SIG-M5 (cell line): ENCODE measurements at places on chromosomes 7 and 10.

GRCh38 chr10:103467406-103467805, 8.7 kb upstream of the CALHM1 start:
- no peak for DNase-seq

- DNase-seq = no peak
Measured at GRCh38 chr10:1102831-1103230, 46.6 kb downstream of the WDR37 start.

DNA sequence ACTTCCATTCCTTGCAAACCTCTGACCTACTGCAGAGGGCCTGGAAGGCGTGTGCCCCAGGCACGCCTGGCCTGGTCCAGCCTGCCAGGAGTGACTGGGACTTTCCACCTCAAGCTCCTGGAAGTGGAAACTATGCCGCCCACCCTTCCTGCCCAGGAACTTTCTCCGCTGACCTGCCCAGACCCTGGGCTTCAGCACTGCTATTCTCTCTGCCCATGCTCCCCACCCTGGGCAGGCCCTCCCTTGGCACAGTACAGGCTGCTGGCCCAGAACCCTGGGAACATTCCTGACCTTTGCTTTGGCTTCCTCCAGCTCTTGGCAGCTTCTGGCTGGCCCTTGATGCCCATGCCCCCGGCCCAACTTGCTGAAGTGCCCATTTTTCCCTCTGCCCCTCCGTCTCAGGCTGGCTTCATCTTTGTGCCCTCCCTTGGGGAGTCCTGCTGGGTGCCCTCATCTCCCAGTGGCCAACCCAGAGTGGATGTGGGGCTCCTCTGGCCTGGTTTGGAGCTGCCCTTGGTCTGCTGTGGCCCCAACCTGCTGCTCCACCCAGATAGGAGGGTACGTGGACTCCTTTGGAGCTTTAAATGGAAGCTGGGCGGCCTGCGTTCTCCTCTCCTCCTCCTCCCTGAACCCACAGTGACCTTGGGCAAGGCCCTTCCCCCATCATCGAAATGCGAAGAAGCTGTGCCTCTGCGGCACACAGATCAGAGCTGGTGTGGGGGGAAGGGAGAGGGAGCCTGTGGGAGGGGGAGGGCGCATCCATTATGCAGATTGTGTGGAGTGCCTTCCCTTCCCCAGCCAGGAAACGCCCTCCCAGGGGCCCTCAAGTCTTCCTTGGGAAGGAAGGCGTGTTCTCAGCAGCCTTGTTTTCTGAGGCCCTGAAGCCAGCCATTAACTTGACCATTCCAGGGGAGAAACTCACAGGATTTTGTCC, 3.4 kb downstream of the MMRN2 start:
- DNase-seq = no peak

- no peak for DNase-seq
Measured at GRCh38 chr10:113550365-113550764, 2.5 kb upstream of the HABP2 start.

DNA sequence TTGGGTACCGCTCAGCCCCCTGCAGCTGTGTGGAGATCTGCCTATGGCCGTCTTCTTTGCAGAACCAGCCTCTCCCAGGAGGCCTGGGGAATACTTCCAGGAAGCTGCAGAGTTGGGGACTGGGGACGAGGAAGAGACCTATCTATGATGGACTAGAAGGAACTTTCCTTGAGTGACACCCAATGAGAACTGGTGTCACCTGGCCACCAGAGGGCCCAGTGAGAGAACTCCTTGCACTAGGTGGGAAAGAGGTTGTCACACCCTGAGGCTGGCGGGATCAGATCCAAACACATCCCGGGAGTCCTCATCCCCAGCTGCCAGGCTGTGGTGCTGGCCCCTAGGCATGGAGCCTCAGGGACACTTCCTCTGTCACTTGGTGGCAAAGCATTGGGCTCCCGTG, 4.9 kb upstream of the GRID2IP start:
- DNase-seq = no peak

DNA sequence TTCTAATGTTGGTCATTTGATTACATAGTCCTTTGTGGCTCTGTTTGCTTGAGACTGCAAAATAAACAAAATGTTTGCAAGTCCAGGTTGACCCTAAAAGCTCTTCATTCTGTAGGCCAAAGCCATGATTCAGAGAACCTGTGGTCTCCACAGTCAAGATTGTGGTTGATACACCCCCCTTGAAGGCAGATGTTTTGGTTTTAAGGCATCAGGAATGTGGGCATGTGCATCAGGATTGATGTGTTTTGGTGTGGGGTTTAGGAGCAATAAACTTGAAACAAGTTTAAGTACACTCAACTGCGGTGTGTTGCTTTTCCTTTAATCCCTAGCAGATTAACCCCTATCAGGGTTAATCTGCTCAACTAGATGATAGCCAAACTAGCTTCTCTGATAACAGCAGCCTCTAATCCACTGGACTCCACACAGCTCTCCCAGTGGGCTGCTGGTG, 379.1 kb upstream of the GALNT17 start:
- no peak for DNase-seq

DNA sequence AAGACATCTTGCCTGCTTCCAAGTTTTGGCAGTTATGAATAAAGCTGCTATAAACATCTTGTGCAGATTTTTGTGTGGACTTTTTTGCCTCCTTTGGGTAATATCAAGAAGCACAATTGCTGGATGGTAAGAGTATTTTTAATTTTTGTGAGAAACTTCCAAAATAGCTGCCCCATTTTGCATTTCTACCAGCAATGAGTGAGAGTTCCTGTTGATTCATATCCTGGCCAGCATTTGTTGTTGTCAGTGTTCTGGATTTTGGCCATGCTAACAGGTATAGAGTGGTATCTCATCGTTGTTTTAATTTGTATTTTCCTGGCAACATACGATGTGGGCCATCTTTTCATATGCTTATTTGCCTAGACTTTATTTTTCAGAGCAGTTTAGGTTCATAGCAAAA, 53.9 kb downstream of the BTAF1 start:
- no peak for DNase-seq

GRCh38 chr7:73569042-73569608, 9.3 kb downstream of the TBL2 start:
- no peak for DNase-seq

GRCh38 chr7:84002348-84002747, 192.2 kb downstream of the SEMA3A start:
- no peak for DNase-seq

- no peak for DNase-seq
Measured at GRCh38 chr10:34655286-34656170, 159.6 kb downstream of the PARD3 start.

- peak; percentile 2 for DNase-seq
Measured at GRCh38 chr10:69051303-69051702, 36.6 kb upstream of the SRGN start.

DNA sequence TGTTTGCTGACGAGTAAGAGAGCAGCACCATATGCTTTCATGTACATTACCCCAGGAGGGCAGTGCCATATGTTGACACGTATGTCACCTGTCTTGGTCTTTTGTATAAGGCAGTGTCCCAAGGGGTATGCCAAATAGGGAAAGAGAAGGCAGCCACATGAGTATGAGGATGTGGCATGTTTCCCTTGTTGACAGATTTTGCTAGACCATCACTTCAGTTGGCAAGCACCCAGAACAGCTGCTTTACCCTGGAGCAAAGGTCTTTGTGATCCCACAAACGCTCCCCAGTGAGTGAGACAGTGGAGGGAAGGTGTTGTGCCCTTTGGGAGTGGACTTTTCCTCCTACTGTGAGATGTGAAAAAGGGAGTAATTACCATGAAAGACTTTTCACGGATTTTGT, 350.1 kb downstream of the ETV1 start:
- DNase-seq = no peak

DNA sequence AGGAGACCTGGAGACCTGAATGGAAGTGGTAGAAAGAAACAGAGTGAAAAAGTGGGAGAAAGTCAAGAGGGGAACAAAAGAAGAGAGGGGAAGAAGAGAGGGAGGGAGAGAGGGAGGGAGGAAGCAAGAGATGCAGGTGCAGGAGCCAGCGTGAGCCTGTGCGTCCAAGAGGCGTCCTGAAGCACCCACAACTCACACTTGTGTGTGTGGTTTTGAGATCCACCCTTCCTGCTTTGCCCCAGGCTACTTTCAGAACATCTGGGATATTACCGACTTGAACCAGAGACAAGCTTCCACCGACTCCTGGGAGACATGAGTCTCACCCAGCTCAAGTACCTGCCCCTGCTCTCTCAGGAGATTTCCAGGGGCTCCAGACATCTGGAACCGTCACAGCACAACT, 9.8 kb downstream of the AFAP1L2 start:
- no peak for DNase-seq

DNA sequence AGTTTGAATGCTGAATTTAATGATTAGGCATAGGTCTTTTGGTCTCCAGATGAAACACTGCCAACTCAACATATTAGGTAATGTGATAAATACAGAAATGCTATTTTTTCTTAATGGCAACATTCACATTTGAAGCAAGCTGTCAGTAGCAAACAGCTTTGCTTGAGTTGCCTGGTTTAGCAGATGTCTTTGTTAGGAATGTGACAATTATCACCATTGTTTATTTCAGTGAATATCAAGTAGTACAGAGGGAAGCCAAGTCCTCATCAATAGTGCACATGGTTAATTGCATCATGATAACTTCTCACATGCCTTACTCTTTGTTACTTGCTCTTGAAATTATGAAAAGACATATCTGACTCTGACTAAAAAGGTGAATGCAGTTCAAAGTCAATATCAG, 23.7 kb upstream of the SEPTIN7 start:
- no peak for DNase-seq
